Stimulated activated CD8-positive, alpha-beta memory T cell treated with anti-CD3 and anti-CD28 coated beads, Interleukin-4, amount 100 ng/mL, for 1 hour (primary cell): ENCODE measurements at places on chromosomes 11 and 22.

- no peak for DNase-seq
These were observed 7.6 kb upstream of the CDC42EP1 start for GRCh38 chr22:37552524-37553163.

DNA sequence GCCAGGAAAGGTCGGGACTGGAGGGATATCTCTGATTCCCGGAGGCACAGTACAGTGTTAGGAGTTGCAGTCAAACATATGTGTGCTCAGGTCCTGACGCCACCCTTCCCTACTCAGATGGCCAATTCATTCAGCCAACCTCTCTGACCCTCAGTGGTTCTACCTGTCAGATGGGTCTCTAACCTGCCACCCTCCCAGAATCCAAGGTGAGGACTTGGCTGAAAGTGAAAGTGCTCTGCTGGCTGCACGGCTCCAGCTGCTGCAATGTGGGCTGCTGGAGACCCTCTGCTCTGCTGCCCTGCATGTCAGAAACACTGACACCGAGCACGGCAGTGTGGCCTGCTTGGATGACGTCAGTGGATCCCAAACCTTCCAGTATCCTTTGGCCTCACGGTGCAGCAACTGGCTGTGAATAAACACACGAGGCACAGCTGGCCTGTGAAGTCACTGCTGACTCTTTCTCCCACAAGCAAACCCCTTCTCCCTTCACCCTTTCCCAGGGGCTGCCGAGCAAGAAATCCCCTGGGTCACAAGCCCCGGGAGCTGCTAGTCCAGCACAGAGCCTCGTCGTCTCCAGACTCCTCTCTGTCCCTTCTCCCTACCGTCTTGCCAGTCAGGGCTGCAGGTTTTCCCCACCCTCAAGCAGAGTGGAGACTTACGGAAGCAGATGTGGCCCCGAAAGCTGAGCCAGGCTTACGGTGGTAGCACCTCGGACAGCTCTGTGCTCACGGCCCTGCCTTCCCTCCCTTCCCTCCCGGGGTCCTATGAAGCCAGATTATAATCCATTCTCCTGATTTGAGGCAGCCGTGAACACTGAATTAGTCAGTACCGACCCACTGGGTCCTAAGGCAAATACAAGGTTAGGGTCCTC, 24.3 kb downstream of the KIAA0930 start:
- DNase-seq, result no peak

DNA sequence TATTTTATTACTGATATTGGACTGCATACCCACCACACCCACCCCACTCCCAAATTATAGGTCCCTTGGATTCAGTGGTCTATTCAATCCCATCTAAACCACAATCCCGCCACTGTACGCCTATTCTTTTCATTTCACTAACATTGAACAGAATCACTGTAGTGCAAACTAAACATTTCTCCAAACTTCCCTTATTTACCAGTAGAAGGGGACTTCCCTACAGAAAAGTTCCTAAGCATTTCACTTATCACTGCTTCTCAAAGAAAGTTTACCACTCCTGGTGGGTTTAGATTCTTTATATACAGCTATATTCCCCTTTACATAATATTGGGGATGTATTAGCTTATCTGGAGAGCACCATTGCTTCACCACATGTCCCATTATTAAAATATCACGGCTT, 29.3 kb downstream of the OR8B12 start:
- no peak for DNase-seq

- DNase-seq, result no peak
These were observed 1.3 kb upstream of the RFPL2 start for GRCh38 chr22:32205974-32206773.

- DNase-seq, result no peak
These were observed 79.5 kb upstream of the TTC12 start for GRCh38 chr11:113234888-113235287.

- DNase-seq, result no peak
These were observed 33.0 kb downstream of the PRR5L start for GRCh38 chr11:36328966-36329673.

GRCh38 chr11:19829109-19829837, 116.6 kb downstream of the NAV2 start:
- DNase-seq, result no peak

GRCh38 chr11:102598272-102598671, 26.9 kb downstream of the MMP20 start:
- no peak for DNase-seq

DNA sequence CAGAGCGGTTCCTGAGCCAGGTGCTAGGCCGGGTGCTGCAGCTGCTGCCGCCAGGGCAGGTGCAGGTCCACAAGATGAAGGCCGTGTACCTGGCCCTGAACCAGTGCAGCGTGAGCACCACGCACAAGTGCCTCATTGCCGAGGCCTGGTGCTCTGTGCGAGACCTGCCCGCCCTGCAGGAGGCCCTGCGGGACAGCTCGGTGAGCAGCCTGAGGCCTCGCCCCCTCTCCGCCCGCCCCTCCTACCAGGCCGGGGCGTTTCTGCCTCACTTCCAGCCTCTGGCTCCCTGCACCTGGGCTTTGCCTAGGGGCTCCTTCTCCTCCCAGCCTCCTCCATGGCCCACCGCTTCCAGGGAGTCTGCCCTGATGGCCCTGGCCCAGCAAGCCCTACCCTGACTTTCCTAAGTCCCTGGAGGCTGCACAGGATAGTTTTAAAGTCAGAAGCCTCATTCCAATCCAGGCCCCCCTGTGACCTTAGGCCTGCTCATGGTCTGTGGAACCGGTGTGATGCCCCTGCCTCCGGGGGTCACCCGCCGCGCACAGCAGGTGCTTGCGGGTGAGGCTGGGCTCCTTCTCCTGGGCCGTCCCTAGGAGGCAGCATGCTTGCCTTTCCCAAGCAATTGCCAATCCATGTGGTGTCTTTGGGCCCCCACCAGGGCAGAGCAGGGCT, 5.5 kb downstream of the TCIRG1 start:
- no peak for DNase-seq

DNA sequence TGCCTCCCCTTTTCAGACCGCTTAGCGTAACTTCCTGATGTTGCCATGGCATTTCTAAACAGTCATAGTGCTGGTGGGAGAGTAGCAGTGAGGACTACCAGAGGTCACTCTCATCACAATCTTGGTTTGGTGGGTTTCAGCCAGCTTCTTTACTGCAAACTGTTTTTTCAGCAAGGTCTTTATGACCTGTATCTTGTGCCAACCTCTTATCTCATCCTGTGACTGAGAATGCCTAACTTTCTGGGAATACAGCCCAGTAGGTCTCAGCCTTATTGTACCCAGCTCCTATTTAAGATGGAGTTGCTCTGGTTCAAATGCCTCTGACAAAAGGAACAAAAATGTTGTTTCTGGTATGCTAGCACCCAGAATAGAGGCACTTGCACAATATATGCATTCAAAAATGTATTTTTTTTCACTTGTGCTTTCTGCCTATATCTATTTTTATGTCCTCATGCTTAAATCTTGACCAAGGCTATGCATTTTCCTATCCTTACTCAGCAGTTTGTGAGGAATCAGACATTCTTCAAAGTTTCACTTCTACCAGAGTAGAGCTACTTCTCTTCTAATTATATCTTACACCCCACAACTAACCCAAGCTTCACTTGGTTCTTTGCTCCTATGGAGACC, 16.1 kb upstream of the OR51M1 start:
- no peak for DNase-seq

DNA sequence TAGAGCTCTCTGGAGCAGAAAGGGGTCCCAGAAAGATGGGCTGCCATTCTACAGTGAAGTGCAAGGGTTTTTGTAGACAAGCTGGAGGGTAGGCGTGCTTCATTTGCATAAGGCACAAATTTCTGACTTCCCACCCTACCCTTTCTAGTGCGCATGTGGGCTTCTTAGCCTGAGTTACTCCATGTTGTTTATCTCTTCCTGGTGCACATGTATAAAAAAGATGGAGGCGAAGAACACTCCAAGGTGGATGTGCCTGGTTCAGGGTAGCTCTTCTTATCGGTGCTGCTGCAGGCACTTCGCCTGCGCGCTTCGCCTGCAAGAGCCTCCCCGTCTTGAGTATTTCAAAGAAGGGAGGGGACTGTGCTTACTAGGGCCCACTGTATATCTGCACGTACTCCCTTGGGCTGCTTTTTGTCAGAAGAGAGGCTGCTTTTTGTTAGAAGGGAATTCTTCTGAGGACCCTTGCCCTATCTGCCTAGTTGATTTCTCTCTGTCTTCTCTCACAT, 1047.3 kb upstream of the CNTN5 start:
- no peak for DNase-seq

- no peak for DNase-seq
These were observed 106.0 kb downstream of the CSNK2A3 start for GRCh38 chr11:11247086-11247485.

- DNase-seq, result no peak
These were observed at the start of gene XKR3 for GRCh38 chr22:16824716-16825687. XKR3 (minus strand) TSS chr22:16825411; CDS start chr22:16808073, 17,338 bp downstream.

GRCh38 chr22:48579043-48579927, 1248.4 kb downstream of the BRD1 start:
- DNase-seq, result no peak

DNA sequence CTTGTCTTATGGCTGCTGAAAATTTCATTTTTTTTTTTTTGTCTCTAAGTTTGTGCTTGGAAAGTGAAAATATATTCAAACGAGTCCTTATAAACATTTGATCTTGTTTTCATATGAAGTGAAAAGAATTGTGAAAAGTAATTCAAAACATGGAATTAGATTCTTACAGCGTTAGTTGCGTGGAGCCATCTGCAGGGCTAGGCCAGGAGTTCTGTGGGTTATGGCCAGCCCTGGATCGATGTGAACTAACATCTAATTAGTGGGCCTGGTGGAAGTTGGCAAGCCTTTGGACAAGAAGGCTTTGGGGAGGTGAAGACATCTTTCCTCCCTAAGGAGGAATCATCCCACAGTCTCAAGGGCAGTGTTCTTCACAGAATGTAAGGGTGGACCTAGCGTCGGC, 37.2 kb downstream of the PARVA start:
- no peak for DNase-seq

- DNase-seq, result no peak
These were observed 5.9 kb downstream of the JAM3 start for GRCh38 chr11:134074766-134075165.

- DNase-seq, result no peak
These were observed 680.5 kb upstream of the API5 start for GRCh38 chr11:42631220-42631843.

DNA sequence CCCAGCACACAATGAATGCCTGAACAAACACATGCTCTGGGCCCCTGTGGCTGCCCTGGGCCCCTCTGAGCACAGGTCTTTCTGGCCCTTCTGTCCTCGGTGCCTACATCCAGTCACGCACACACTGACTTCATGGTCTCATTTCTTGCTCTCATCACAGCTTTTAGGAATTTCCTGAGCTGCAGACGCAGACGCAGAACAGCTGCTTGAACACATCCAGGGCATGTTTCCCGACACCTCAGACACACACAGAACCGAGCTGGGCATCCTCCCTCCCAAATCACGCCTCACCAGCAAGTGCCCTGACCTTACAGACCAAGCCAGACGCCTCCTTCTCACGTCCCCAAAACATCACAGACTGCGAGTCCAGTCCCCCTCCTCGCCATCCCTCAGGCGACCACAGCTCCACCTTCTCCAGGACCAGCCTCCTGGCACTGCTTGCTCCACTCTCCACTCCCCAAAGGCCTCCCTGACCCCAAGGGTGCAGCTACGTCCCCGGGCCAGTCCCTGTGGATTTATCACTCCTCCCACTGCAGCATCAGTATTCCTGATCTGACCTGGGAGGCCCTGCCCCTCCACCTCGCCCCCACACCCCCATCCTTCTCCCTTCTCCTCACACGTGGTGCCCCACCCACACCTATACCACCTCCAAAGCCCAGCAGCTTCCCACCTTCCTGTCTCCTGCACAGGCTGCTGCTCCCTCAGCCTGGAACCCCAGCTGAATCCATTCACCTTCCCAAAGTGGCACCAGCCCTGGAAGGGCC, 12.9 kb downstream of the SIRT3 start:
- no peak for DNase-seq
